ENCODE measurements at places on chromosomes 3 and 15. TPM values are rescaled to one million over a fixed set of nuclear protein-coding genes. Genes with fewer than 3 reads are reported as not detected.

The MRPS25 gene
- total RNA-seq = 23.9 TPM

The TUSC7 gene
- not detected for total RNA-seq

The CX3CR1 gene
- total RNA-seq = 0.57 TPM

The TLR9 gene
- total RNA-seq = not detected

The C3orf49 gene
- not detected for total RNA-seq

The ALG3 gene
- total RNA-seq = 63.9 TPM

The TMEM40 gene
- total RNA-seq = 43.9 TPM

All from esophagus squamous epithelium (tissue), 5 donors.